ENCODE measurements at places on chromosomes 5 and 9.
A peak's percentile ranks its signal among the peaks of the same experiment; 100 is the strongest.

DNA sequence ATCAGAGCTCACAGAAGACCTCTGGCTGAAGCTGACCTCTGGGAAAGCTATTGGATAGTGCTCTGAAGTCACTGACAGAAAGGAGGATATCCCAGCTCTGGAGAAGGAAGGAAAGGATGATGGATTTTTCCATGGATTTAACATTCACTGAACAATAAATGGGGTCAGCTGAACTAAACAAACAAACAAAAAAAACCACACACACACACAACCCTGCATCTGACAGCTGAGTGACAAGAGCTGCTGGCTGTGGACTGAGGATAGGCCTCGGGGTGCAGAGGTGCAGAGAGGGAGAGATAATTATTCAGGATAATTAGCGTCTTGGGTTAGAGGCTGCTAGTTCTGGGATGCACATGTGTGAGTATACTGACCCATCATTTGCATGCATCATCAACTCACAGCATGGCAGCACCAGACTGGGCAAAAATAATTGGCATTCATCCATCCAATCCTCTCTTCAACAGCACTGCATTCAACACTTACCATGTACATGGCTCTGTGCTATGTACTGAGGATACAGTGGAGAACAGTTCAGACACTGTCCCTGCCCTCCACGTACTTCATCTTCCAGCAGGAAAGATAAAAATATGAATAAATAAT lies 131.4 kb upstream of the TRIM32 start:
- DNase-seq = no peak

GRCh38 chr5:176543428-176544182 lies 5.5 kb upstream of the CDHR2 start:
- peak; percentile 40 for DNase-seq

GRCh38 chr5:127385936-127386335 lies 95.3 kb downstream of the MEGF10 start:
- DNase-seq = no peak

DNA sequence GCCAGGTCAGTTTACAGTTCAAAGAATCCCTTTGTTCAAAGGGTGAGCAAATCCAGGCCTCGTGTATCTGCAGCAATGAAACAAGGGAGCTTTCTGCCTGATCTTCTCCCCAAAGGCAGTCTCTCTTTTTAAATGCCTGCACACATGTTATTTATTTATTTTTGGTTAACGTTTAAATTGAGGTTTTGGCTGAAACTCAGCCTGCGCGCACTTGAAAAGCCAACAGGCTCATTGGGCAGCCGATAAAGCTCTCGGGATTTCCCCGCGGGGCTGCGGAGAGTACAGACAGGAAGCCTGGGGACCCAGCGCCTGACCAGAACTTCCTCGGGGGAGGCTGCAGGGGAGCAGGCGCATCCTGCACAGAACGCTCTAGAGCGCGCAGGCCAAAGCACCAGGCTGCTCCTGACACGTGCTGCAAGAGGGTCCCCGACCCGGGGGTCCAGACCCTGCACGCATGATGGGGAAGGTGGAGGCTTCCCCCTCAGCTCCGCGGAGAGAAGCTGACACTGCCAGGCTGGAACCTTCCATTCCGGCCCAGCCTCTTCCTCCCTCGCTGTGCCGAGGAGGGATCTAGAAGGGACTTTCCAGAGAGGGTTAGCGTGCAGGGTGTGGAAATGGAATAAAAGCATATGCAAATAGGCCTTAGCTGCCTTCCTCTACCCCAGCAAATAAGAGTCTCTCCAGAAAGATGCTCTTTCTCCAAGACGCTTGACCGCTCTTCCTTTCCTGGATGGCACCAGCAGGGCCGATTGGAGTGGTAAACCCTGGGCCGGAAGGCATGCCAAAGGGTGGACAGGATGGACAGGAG lies 46.1 kb downstream of the PTTG1 start:
- DNase-seq = peak; percentile 65

Measured in stimulated activated CD8-positive, alpha-beta memory T cell treated with anti-CD3 and anti-CD28 coated beads, Interleukin-4, amount 100 ng/mL, for 4 hours (primary cell).